ENCODE measurements at places on chromosomes 1 and 21.

GRCh38 chr1:234605983-234606783 is 3.8 kb downstream of the IRF2BP2 start:
- peak; percentile 40 for DNase-seq

DNA sequence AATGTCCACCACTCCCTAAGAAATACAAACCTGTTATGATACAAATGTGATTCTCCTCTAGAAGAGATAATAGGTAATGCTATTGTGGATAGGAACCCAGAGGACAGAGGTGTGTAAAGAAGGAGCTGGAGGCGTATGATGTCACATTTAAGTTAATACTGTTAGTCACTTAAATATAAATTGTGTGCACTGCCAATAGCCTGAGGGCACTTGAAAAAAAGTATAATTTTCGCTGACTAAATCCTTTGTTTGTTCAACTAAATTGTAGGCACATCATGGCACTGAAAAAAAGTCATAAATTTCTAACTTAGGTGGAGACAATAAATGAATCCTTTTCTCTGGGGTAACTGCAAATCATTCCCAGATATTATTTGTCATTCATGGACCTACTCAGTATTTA is 4.4 kb downstream of the RCSD1 start:
- DNase-seq: no peak

GRCh38 chr1:31782421-31783410 is 18.6 kb upstream of the ADGRB2 start:
- no peak for DNase-seq

GRCh38 chr1:182119631-182120030 is 58.1 kb upstream of the ZNF648 start:
- DNase-seq: no peak

DNA sequence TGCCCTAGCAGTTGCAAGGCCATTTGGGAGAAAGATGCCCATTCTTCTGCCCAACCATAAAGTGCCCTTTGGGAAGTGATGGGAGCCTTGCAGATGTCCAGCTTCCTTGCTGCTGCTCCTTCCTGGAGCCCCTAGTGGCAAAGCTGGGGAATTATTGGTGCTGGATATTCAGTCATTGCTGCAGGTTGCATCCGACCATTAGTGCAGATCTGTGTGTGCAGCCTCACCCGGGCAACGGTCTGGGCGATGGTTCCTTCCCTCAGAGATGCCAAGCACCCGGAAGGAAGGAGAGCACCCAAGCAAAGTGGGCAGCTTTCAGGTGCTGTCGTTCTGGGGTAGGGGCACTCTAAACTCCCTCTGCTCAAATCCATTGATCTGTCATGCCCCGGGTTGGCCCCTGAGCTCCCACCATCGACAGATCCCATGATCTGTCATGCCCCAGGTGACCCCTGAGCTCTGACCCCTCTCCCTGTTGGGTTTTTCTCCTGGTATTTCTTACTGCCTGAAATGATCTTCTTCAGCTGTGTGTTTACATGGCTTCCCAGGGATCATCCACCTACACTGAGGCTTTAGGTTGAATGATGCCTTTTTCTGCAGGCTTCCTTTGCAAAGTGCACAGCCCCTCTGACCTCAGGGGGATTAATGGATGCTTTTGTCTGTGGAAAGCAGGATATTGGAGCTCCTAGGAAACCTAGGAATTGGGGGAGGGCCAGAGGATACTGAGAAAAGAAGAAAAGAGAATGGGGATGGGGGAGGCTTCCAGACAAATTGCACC is 467.5 kb downstream of the PTPRU start:
- DNase-seq: peak; percentile 30

DNA sequence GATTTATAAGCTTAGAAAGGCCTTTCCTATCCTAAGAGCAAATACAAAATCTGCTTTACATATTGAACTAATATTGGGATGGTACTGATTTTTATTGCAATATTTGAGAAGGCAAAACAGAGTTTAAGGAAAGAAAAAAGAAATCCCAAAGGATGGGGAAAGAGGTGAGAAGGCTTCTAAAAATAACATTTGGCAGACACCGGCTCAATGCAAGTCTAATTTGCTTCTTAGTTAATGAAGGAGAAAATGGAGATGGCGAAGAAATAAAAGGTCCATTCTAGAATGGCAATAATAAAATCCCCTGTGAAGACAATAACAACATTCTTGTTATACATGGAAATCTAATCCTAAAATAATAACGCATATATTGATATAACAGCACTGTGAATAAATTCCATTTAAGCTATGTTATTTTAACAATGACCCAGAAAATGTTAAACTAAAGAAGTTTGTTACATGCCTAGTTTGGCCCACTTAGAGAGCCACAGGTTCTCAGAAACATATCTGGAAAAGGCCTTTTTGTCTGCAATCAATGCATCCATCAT is 117.7 kb downstream of the HLCS start:
- no peak for DNase-seq

All from NCI-H1105 treated with DMSO at 0.1 percent for 48 hours (cell line).